H7 (cell line): ENCODE measurements at places on chromosomes 1 and 21.
A peak's percentile ranks its signal among the peaks of the same experiment; 100 is the strongest.

GRCh38 chr1:160030657-160031364, 979 bp downstream of the PIGM start:
- DNase-seq, result peak; percentile 44

GRCh38 chr1:10155087-10155712, 55.2 kb upstream of the KIF1B start:
- no peak for DNase-seq

DNA sequence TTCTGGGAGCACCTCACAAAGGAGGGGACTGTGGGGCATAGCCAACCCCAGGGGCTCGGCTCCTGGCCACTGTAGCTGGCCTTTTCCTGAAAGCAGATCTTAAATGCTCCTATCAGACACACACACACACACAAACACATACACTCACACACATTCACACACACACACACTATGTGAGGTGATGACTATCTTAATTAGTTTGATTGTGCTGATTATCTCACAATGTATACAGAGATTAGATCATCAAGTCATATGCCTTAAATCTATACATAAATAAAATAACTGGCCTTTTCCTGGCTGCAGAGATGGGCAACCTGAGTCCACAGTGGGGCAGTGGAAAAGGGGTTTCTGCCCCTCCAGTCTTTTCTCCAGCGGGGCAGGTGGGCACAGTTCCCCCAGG, 27.1 kb downstream of the LGR6 start:
- DNase-seq, result no peak

GRCh38 chr1:20223551-20224419, 37.5 kb upstream of the PLA2G2C start:
- DNase-seq, result peak; percentile 83

GRCh38 chr1:8023287-8023994, 2.7 kb downstream of the ERRFI1 start:
- DNase-seq, result no peak

GRCh38 chr1:89757532-89757931, 63.3 kb upstream of the LRRC8D start:
- DNase-seq, result no peak

GRCh38 chr1:116417678-116418077, 44.6 kb downstream of the ATP1A1 start:
- DNase-seq, result no peak
